Caco-2 (cell line): ENCODE measurements at places on chromosomes 7 and 10. TPM values are rescaled to one million over a fixed set of nuclear protein-coding genes. Genes with fewer than 3 reads are reported as not detected.

GRCh38 chr10:85862771-85863170 is 503.8 kb downstream of the GRID1 start:
- no peak for DNase-seq

GRCh38 chr10:133123050-133123745 is 35.5 kb downstream of the ADGRA1 start:
- no peak for DNase-seq

DNA sequence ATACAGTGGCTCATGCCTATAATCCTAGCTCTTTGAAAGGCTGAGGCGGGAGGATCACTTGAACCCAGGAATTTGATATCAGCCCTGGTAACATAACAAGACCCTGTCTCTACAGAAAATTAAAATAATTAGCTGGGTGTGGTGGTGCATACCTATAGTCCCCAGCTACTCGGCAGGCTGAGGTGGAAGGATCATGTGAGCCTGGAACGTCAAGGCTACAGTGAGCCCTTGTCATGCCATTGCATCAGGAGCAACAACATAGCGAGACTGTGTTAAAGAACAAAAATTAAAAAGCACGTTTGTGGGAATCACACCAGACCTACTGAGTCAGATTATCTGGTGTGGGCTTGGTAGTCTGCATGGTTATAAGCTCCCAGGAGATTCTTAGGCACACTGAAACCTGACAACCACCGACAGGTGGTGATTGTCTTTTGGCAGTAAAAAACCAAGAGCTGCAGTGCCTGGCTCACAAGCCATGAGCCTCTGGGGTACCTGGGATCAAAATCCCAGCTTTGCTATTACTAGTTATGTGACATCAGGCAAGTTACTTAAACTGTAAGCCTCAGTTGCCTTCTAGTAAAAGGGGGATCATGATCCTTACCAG is 146.9 kb downstream of the SND1 start:
- DNase-seq, result no peak

DNA sequence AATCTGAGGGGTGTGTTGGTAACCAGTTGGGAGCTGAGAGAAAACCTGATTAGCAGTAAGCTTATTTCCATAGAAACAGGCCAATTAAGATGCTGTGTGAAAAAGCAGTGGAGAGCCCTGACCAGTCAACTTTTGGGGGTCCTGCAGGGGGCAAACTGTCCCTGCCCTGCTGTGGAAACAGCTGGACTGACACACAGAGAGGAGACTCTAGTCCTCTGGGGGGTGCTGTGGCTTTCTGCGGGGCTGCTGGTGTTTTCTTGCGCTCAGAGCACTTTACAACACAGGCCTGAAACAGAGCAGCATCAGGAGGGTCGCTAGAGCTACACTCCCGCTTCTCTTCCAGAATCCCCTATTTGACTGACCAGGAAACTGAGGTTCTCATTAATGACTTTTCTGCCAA is 546.9 kb upstream of the GALNT17 start:
- DNase-seq, result no peak

GRCh38 chr7:131839967-131840690 is 283.7 kb upstream of the PODXL start:
- no peak for DNase-seq

GRCh38 chr7:1990001-1990670 is 242.6 kb downstream of the MAD1L1 start:
- DNase-seq, result no peak

DNA sequence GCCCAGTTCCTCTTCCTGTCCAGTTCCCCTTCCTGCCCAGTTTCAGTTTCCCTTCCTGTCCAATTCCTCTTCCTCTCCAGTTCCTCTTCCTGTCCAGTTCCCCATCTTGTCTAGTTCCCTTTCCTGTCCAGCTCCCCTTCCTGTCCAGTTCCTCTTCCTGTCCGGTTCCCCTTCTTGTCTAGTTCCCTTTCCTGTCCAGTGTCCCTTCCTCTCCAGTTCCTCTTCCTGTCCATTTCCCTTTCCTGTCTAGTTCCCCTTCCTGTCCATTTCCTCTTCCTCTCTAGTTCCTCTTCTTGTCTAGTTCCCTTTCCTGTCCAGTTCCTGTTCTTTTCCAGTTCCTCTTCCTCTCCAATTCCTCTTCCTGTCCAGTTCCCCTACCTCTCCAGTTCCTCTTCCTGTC is 68.1 kb upstream of the ADCY1 start:
- no peak for DNase-seq

DNA sequence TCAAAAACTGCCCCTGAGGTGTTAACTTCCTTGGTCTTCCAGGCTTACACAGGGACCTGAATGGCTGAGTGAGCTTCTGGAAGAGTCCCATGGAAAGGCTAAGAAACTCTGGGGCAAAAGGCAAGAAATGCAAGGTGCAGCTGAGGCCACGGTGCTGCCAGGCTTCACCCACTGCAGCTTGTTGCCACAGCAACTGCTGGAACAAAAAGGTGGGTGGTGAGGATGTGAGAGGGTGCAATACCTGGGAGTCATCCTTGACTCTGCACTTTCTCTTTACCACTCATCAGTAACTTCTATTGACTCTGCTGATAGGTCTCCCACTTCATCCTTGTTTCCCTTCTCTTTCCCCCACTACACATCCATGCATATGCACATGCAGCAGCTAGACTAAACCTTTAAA is 258.6 kb downstream of the BMPER start:
- DNase-seq, result no peak

GRCh38 chr7:93578762-93579161 is 4.2 kb upstream of the CALCR start:
- no peak for DNase-seq

- DNase-seq, result no peak
Observed at GRCh38 chr7:28705350-28705749, 252.8 kb downstream of the TRIL start.

DNA sequence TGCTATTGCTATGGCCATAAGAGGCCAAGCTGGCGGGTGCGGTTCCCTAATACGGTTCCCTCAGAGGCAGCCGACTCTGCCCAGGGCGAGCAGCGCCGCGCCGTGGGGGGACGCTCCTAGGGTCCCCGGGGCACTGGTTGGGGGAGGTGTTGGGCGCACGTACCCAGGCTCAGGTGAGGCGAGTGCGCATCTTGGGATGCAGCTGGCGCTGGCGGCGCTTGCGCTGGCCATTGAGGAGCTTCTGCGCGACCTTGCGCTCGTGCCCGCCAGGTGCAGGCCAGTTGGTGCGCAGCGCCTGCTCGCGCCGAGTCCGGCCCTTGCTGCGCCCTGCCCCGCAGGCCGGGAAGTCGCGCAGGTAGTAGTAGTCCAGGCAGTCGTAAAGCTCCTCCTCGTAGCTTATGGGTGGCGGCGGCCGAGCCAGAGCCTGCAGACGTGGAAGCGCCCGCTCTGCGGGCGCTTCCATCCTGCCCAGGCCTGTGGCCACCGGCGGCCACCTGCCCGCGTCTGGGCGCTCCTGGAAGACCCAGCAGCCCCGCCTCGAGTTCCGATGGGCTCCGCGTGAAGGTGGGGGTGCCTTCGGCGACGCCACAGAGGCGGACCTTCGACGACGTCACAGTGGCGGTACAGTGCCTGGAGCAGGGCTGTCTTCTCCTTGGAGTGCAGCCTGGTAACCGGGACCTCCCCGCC is at the start of gene NUPR2:
TSS of gene NUPR2 (minus strand) at position 566 of the 687 bp plus-strand sequence. CDS start at position 463, 103 bp downstream.
- DNase-seq, result no peak

GRCh38 chr7:3243680-3244079 is 57.4 kb upstream of the SDK1 start:
- DNase-seq, result no peak

DNA sequence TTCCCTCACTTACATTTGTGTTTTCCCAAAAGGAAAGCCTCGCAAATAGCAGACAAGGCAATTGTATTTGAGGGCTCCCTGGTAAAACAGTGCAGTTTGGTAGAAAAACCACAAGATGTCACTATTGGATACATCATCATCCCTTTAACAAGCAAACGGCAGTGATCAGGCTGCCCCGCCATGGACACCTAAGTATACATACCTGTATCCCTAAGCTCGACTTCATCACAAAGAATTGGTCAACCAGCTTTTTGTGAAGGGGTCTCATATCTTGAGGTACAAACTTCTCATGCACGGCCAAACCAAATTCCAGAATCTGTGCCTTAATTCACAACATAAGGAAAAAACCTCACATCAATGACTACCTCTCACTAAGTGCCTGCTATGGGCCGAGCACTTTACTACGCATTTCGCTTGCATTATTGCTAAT is 179.5 kb upstream of the IMMP2L start:
- peak; percentile 65 for DNase-seq

- DNase-seq, result no peak
Observed at GRCh38 chr10:73340121-73340520, 18.5 kb downstream of the CFAP70 start.

GRCh38 chr7:154832557-154833138 is 170.3 kb downstream of the PAXIP1 start:
- DNase-seq, result peak; percentile 51

DNA sequence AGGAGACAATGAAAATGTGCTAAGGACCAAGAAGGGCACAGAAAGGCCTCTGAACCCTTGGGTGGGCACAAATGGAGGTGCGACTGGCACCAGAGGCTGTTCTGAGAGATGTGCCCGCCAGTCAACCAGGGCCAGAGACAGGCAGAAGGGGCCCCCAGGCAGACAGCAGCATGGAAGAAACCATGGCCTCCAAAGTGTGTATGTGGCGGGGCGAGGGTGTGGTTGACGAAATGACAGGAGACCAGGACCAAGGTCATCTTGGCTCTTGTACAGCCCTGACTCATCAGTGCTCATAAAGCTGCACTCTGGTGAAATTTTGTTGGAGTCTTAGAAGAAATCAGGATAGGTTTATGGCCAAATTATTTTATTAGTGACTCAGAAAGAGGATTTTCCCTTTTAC is 4.0 kb upstream of the MRPS24 start:
- DNase-seq, result no peak

DNA sequence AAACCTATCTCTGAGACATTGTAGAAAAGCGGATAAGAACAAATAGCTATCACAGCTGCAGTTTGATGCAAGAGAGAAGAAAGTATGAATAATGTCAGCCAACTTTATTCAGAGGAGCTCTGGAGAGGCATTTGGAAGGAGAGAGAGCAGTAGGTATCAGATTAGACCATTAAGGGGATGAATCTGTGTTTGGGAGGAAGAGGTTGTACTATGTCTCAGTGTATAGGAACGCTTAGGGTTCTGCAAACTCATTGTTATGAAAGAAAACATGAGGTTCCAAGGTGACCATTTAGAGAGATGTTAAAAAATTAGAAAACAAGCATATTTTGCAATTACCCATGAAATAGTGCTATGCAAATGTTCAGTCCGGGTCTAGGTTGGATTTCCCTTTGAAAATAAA is 207.5 kb upstream of the GNAI1 start:
- DNase-seq, result no peak

GRCh38 chr10:70465278-70465677 is 13.3 kb upstream of the PALD1 start:
- DNase-seq, result no peak

- no peak for DNase-seq
Observed at GRCh38 chr7:38563741-38564140, 67.4 kb downstream of the AMPH start.

GRCh38 chr7:149147752-149148653 is 750 bp downstream of the ZNF398 start:
- peak; percentile 47 for DNase-seq

- DNase-seq, result no peak
Observed at GRCh38 chr7:66840316-66840715, 80.7 kb upstream of the TMEM248 start.

GRCh38 chr10:75197906-75198305 is 12.7 kb upstream of the VDAC2 start:
- no peak for DNase-seq

- no peak for DNase-seq
Observed at GRCh38 chr10:33453081-33454025, 118.9 kb upstream of the NRP1 start.

DNA sequence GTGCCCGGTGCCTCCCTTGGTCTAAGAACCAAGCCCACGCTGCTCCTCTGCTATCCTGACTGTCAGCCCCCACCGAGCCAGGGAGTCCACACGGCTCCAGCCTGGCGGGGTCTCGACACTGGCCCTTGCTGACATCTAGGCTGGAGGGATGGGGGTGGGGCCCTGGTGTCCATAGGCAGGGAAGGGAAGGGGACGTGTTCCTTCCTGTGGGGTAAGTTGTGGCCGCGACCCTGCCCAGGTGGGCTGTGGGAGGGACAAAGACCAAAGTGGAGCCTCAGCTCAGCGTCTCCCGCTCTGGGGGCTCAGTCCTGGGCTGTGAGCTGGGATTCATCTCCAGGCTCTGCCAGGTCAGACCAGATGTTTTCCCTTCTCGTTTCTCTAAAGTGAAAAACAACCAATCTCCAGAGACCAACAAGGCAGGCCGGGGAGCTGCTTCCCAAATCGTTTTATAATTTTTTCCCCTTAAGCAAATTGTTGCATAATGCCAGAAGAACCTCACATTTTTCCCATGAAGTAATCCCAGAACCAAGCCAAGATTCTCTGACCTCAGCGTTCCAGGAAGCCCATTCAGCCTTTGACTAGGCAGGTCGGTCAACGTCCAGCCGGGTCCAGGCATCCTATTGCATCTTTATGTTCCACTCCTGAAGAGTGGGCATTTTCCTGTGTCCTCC is 101.2 kb downstream of the RGS10 start:
- no peak for DNase-seq

DNA sequence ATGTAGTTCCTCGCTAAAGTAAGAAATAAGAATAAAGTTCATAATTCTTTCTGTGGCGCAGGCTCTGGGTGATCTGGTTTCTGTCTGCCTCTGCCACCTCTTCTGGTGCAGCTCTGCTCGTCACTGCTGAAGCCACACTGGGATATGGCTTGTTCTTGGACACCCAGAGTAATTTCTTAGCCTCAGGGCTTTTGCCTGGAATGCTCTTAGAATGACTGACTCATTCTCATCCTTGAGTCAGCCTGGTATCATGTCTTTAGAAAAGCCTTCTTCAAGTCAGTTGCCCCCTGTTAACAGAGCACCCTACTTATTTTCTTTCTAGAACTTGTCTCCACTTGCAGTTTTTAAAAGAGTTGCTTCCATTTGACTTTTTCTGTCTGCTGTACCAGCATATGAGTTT is 2.0 kb downstream of the ZSCAN25 start:
- DNase-seq, result no peak

- no peak for DNase-seq
Observed at GRCh38 chr7:15647309-15647708, 39.2 kb downstream of the MEOX2 start.

DNA sequence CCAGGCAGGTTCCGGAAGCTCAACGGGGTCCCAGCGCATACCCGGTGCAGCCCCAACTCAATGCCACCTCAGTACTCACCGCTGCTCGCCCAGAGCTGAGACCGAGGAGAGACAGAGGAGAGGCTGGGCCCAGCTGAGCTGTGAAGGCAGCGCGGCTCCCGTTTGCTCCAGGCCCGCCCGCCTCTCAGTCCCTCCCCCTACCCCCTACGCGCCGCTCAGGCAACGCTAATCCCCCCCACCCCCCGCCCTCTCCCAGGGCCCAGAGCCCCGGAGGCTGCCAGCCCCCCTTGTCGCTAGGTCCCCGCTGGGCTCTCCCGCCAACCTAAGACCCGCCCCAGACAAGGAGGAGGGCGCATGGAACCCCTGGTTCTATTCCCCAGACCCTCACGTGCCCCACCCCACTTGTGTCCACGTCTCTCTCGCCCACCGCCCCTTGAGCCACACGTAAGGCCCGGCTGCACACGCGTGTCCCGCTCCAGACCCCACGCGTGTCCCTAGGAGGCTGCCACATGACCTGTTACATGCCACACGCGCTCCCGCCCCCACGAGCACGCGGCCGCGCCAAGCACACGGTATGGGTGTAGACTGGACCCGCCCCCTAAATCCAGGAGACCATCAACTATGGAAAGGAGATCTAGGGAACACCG is at the start of gene PSD:
TSS of gene PSD (minus strand) at position 164 of the 647 bp plus-strand sequence. CDS start 1,747 bp downstream, outside the sequence.
- peak; percentile 33 for DNase-seq

The GLI3 gene
- total RNA-seq, result 1.00 and 1.1 TPM in 2 replicates

The DNAJC2 gene
- total RNA-seq, result 71.6 and 73.0 TPM in 2 replicates

The IDI2 gene
- total RNA-seq, result not detected in 2 replicates

The STEAP1B gene
- 1.7 TPM in 2 replicates for total RNA-seq

The PRSS37 gene
- not detected in 2 replicates for total RNA-seq

The SEMA3C gene
- 25.8 and 32.1 TPM in 2 replicates for total RNA-seq

The ANXA8 gene
- total RNA-seq, result 14.1 and 20.9 TPM in 2 replicates

The SORCS1 gene
- not detected in 2 replicates for total RNA-seq

The ZNF25 gene
- total RNA-seq, result 1.5 and 1.7 TPM in 2 replicates
